Thoracic aorta (tissue), 2 donors: ENCODE measurements at places on chromosomes 7 and 10. TPM values are rescaled to one million over a fixed set of nuclear protein-coding genes. Genes with fewer than 3 reads are reported as not detected.

- DNase-seq: no peak
Observed at GRCh38 chr7:127733986-127734385, 82.0 kb downstream of the SND1 start.

- no peak for DNase-seq
Observed at GRCh38 chr7:65938336-65938895, 43.6 kb downstream of the GUSB start.

The RAB18 gene
- total RNA-seq: 51.2 TPM

The MMRN2 gene
- 55.0 TPM for total RNA-seq

DNA sequence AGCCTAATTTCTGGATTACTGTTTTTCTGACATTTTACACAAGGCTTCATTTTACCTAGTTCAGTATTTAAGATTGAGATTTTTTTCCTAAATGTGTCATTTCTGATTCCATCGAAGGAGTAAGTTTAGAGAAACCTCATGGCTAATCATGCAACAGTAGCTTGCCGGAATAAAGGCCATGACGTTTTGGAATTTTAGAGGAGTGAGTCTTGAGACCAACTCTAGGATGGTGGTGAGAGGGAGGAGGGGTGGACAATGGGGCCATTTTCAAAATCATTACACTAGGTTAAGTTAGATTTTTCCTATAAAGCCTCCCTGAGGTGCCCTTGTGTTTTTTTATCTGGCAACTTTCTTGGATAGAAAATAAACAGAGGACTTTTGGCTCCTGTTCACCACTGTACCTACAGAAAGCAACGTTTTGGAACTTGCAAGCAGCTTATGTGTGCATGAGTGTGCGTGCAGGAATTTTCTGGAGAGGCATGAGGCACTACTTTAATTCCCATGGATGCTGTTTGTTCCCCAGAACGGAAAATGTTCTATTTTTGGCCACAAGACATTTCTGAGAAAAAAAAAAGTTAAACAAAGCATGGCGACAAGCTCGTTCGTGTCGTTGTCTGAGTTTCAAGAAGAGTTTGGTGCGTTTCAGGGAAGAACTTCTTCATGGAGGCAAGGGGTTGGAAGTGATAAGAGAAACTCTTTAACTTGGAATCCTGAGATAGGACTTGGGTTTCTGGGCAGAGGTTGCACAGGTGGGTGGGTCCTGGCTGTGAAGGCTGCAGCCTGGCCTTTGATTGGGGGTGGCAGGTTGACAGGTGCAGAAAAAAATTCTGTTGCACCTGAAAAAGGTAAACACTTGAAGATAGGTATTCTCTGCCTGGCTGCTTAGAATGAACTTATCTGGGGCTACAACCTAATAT lies 178.1 kb downstream of the PTEN start:
- no peak for DNase-seq

The GPR146 gene
- 20.3 TPM for total RNA-seq

The C7orf57 gene
- total RNA-seq: not detected

The IFIT1 gene
- 44.3 TPM for total RNA-seq

- DNase-seq: no peak
Observed at GRCh38 chr7:111657018-111657417, 94.7 kb upstream of the IMMP2L start.

The VSTM4 gene
- 24.4 TPM for total RNA-seq

DNA sequence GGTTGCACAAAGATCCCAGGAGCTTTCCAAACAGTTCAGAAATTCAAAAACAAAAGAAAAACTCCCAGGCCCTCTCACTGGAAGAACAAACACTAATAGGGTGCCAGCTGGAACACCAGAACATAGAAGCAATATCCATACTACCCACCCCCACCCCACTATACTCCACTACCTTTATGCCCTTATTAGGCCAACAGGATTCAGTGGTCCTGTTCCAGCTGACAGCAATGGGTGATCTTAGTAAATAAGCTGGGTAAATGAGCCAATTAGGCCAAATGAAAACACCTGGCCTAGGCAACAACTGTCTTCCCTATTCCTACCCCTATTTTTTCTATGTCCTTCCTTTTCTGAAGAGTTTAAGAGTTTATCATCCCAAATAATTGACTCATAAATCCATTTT lies 11.7 kb downstream of the NOC3L start:
- DNase-seq: no peak

The DRGX gene
- not detected for total RNA-seq

DNA sequence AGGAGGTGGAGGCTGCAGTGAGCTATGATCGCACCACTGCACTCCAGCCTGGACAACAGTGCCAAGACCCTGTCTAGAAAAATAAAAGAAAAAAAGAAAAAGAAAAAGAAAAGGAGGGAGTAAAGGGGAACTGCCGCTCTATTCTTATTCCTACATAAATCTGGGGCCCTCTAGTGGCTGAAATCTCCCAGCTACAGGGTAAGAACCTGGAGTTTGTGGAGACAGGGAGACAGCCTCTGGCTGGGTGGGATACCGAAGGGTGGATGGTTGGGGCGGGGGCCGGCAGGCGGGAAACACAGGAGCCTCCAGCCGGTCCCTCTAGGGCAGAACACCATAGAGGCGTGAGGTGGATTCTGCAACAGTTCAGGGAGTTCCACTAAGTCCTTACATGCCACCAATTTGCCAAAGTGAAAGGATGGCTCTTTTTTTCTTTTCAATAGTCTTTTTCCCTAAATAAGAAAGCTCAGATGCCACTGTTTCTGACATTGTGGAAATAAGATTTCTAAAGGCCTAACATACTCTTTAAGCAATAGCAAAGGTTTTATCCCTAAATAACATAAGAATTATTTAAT lies 117.3 kb downstream of the SVIL start:
- no peak for DNase-seq

DNA sequence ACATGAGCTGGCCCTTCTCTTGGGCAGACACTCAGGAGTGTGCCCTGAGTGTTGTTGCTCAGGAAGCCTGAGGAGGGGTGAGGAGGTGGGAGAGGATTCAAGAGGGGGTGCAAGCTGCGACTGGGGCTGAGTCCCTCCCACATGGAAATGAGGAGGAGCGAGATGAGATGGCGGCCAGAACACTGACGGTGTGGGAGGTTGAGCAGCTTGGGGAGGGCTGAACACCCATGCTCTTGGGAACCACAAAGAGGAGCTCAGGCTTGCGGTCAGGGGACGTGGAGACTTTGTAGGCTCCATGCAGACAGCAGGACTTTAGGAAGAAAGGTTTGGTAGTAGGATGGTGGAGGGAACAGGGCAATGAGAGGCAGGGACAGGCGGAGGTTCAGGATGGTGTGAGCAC lies 163.2 kb upstream of the SHH start:
- DNase-seq: no peak

- DNase-seq: no peak
Observed at GRCh38 chr10:27143686-27144085, 10.5 kb downstream of the YME1L1 start.

- DNase-seq: no peak
Observed at GRCh38 chr10:6553937-6554336, 26.1 kb downstream of the PRKCQ start.

- no peak for DNase-seq
Observed at GRCh38 chr10:117405730-117406129, 30.5 kb upstream of the PDZD8 start.

The LRRD1 gene
- total RNA-seq: 0.81 TPM

The TRIL gene
- 0.49 TPM for total RNA-seq

DNA sequence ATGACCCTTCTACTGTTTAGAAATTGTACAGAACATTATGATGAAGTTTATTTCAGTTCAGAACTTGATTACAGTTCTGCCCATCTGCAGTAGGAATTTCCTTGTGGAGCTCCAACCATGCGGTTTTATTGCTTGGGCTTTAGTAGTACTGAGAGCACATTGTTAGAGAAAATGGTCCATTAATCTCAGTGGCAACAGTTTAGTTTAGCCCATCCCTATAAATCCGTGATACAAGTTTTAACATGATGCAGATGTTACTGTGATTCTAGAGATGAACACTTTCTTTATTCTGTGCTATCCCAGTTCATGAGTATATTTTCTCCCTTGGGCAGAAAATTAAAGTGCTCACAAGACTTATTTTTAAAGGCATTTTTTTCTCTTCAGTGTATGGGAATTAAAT lies 84.8 kb upstream of the FZD8 start:
- DNase-seq: no peak

DNA sequence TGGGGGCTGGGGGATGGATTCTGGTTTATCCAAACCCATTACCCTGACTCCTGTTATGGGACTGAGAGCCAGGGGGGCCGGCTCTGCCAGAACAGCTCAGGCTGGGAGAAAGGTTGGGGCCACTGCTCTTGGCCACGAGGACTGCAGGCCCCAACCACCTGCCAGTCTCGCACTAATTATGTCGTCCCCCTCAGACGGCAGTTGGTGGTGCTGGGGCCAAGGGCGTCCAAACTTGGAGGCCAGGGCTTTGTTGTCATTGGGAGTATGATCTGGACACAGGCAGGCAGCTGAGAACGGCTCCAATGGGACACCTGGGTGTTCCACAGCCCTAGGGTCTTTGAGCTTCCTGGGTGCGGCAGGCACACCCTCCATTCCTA lies 34.7 kb downstream of the DRGX start:
- DNase-seq: no peak

DNA sequence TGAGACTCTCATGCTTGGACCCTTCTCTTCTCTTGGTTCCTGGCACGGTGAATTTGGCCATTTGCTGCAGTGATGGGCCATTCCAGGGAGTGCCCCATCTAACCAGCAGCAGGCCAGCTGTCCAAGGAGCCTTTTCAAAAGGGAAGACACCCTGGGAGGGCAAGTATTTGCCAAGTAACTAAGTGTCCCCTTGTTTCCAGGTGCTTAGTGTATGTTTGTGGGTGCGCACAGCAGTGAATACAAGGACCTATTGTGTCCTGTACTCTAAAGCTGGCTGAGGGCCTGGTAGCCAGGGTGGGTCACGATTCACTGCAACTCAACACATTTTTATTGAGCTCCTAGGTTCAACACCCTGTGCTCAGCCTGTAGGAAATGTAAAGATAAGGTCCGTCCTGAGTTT lies 348.8 kb downstream of the RNLS start:
- DNase-seq: no peak

The PNLIP gene
- total RNA-seq: not detected

The HDAC9 gene
- total RNA-seq: 64.1 TPM

DNA sequence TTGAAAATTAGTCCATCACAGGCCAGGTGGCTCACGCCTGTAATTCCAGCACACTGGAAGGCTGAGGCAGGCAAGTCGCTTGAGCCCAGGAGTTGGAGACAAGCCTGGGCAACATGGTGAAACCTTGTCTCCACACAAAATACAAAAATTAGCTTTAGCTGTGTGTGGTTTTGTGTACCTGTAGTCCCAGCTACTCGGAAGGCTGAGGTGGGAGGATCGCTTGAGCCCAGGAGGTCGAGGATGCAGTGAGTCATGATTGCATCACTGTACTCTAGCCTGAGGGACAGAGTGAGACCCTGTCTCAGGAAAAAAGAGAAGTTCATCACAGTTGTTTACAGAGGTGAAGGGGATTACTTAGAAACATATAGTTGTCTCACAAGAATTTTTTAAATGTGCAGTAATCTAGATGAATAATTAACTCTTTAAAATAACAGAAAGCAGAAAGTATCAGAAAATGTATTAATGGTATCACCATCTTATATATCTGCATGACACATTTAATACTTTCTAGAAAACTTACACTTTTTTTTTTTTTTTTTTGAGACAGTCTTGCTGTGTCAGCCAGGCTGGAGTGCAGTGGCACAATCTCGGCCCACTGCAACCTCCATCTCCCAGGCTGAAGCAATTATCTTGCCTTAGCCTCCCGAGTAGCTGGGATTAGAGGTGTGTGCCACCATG lies 8.9 kb downstream of the LCOR start:
- no peak for DNase-seq
